Dermis blood vessel endothelial cell (primary cell): ENCODE measurements at places on chromosomes 3 and 15.

DNA sequence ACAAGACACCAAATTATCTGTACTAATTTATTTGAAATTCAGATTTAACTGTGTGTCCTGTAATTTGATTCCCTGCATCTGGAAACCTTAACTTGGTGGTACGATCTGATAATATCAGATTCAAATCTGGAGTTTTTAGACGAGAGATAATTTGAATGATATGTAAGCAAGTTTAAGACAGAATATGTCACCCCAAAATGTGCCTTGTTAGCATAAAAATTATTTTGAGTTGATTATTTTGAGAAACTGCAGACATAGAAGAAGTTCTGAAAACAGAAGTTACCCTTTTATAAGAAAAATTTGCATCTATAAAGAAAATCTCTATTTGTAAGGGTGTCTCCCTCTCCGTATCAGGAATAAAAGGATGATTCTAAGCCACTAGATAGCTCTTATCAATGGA is 1202.8 kb downstream of the ROBO2 start:
- no peak for DNase-seq

DNA sequence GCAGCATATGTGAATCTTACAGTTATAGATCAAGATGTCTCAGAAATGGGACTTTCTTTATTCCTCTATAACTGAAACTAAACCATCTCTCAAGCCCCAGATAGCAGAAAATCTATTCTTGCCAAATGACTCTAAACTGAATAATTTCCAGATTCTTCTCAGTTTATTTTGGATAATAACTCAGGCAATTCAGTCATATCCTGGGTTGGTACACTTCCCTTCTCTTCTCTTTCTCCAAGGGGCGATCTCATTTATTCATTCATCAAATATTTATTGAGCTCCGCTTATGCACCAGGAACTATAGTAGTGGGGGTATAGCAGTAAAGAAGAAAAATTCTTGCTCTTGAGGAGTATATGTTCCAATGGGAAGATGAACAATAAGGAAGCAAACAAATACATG is 13.5 kb upstream of the PCOLCE2 start:
- DNase-seq: no peak

GRCh38 chr3:30263238-30263924 is 343.0 kb upstream of the TGFBR2 start:
- no peak for DNase-seq

DNA sequence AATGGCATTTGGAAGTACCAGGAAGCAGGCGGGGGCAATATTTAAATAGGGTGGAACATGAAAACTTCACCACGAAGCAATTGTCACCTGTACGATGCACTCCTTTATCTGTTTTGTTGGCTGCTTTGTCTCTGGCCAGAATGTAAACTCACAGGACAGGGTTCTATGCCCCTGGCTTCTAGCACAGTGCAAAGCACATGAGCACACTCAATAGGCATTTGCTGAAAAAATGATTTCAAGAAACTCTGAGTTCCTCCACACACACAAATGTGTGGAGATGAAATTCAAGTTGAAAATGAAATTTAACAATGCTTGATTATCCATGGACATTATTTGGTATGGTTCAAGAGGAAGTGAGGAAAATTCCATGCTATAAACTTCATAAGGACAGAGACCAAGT is 229.6 kb upstream of the FEZF2 start:
- DNase-seq: no peak

GRCh38 chr3:105083945-105084344 is 282.8 kb upstream of the ALCAM start:
- no peak for DNase-seq

DNA sequence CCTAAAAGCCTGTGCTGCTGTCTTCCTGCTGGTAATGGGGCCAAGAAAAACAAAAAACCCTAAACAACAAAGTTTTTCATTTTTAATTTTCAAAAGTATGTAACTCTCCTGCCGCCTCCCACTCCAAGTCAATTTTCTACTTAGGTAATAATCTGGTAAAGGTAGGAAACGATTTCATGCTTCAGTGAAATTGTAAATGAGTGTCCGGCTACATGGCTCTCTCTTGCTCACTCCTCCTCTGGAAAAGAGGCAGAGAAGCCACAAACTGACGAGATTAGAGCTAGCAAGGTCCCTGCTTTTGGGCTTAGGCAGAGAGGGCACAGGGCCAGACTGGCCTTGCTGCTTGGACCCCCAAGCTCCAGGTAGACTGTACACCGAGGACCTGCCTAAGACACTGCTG is 23.5 kb downstream of the KLHL25 start:
- DNase-seq: no peak

GRCh38 chr3:50924638-50925037 is 249.9 kb downstream of the DOCK3 start:
- no peak for DNase-seq
